ENCODE measurements at places on chromosomes 12 and 14. TPM values are rescaled to one million over a fixed set of nuclear protein-coding genes. Genes with fewer than 3 reads are reported as not detected.

Gene ST8SIA1
- 3.6 TPM for total RNA-seq

DNA sequence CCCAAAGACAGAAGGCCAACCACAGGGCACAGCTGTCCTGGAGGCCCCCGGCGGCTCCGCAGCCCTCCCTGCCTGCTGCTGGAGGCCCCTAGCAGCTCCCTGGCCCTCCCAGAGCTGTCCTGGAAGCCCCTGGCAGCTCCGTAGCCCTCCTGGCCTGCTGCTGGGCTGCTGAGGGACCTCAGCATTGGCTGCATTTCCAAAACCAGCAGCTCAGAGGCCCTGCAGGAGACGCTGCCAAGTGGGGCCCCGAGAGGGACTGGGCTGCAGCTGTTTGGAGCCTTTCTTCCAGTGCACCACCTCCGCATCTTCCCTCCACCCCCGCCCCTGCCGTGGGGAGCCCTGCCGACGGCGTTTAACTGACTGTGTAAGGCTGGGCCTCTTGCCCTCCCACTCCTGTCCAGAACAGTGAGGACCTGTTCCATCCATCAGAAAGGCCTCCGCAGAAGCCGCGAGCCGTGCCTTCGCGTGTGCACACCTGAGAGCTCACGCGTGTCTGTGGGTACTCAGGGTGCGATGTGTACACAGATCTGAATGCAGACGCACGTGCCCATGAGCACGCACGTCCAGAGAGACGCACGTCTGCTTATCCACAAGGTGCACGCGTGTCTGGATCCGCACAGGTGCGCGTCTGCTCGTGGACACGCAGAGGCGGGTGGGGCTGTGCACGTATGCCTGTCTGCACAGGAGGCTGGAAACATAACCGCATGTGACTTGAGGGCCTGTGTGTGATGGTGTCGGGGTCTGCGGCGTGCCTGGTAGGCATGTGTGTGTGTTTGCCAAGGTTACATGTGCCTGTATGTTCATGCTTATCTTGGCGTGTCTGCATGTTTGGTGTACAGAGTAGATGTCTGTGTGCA lies 57.0 kb upstream of the FBRSL1 start:
- no peak overlapping the region for H3K4me3 ChIP-seq
- H3K27me3 ChIP-seq, result peaks cover 2% of the 10 kb centered on the region
- DNase-seq, result no peak
- H3K4me1 ChIP-seq, result no peaks in the 10 kb centered on the region

Gene CEP128
- 8.4 TPM for total RNA-seq

Gene CLEC2B
- 10.5 TPM for total RNA-seq

Gene FGD6
- total RNA-seq, result 8.9 TPM

DNA sequence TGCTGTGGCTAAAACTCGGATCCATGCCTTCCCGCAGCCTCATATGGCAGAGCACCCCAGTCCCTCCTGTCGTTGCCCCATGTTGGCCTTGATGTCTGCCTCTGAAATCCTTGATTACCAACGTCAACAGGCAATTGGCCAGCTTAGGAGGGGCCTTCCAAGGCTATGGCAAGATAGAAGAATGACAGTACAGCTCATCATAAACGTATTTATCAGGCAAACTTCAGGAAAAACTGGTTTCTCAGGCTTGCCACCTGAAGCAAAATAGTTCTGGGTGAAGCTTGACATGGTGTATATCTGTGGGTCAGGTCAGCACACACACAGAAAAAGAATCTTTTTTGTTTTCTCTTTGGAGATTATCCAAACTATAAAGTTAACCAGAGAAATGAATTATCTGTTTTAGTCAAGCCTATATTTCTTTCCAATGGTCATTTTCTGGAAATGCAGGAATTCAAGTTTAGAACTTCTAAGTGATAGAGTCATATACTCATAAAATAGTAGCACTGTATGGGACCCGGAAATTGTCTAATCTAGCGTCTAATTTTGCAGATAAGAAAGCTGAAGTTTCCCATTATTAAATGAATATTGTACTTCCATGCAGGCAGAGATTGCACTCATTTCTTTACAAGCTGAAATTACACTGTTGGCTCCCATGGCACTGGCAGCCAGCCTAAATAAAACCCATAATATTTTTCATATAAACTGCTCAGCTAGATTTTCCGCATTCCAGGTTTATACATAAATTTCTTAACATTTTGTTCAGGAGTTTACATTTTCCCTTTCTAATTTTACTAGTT lies 24.4 kb upstream of the DUSP16 start:
- H3K27me3 ChIP-seq, result no peaks in the 10 kb centered on the region
- H3K27ac ChIP-seq, result no peak overlapping the region
- H3K4me1 ChIP-seq, result no peaks in the 10 kb centered on the region

GRCh38 chr12:132377147-132377546 lies 47.8 kb upstream of the GALNT9 start:
- H3K27me3 ChIP-seq, result no peaks in the 10 kb centered on the region
- no peaks in the 10 kb centered on the region for H3K36me3 ChIP-seq
- DNase-seq, result no peak
- no peaks in the 10 kb centered on the region for H3K4me1 ChIP-seq

DNA sequence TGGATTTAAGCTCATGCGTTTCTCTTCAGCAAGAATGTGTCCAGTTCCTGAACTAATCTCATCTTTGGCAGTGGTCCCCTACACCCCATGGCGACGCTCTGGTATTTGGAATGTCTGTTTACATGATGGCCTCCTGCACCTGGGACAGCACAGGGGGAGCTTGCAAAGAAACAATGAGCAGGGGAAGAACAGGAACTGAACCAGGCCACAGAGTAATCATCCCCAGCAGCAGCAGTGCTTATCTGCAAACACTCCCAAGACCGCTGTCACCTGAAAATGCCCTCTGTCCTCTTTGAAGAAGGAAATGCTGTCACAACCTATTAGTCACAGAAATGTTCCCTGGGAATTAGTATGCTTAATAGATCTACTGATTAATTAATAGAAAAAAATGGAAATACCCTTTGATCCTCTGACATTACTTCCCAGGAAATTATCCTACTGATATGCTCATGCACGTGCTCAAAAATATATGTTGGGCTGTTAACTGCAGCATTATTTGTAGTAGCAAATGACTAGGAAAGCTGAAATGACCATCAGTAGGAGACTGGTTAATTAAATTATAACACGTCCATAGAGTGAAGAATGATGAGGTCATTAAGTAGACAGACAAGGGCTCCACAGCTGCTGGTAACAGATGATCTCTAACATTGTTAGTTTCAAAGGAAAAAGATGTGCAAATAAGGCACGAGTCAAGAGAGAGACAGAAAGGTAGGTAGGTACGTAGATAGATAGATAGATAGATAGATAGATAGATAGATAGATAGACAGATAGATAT lies 279.3 kb upstream of the FLRT2 start:
- no peaks in the 10 kb centered on the region for H3K36me3 ChIP-seq
- H3K27me3 ChIP-seq, result no peaks in the 10 kb centered on the region
- DNase-seq, result no peak
- H3K27ac ChIP-seq, result no peak overlapping the region
- H3K4me1 ChIP-seq, result no peaks in the 10 kb centered on the region
- no peak overlapping the region for H3K4me3 ChIP-seq

DNA sequence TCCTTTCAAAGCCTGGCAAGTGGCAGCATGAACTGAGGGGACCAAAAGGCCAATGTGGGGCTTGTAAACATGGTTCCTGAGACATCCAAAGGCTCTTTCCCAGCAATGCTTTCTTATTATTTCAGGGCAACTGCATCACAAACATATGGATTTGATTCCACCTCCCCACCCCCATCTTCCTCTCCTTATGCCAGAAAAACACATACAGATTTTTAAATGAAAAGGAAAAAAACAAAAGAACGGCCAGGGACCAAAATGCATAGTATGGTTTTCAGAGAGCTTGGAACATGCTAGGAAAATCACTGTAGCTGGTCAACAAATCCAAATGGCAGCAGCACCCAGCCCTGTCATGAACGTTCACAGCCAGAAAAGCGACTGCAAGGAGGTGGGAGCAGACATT lies 167.6 kb downstream of the ANO2 start:
- no peak for DNase-seq
- H3K27ac ChIP-seq, result no peak overlapping the region
- no peaks in the 10 kb centered on the region for H3K4me1 ChIP-seq
- H3K4me3 ChIP-seq, result no peak overlapping the region

- H3K36me3 ChIP-seq, result no peaks in the 10 kb centered on the region
- H3K4me3 ChIP-seq, result no peak overlapping the region
- DNase-seq, result no peak
- H3K27ac ChIP-seq, result no peak overlapping the region
Observed at GRCh38 chr12:10293570-10294227, 14.0 kb upstream of the KLRD1 start.

GRCh38 chr12:10967409-10967808 lies 19.3 kb downstream of the TAS2R50 start:
- no peak overlapping the region for H3K27ac ChIP-seq
- no peaks in the 10 kb centered on the region for H3K27me3 ChIP-seq
- no peak for DNase-seq
- H3K4me3 ChIP-seq, result no peak overlapping the region
- H3K36me3 ChIP-seq, result no peaks in the 10 kb centered on the region
- H3K4me1 ChIP-seq, result peaks cover 2% of the 10 kb centered on the region

DNA sequence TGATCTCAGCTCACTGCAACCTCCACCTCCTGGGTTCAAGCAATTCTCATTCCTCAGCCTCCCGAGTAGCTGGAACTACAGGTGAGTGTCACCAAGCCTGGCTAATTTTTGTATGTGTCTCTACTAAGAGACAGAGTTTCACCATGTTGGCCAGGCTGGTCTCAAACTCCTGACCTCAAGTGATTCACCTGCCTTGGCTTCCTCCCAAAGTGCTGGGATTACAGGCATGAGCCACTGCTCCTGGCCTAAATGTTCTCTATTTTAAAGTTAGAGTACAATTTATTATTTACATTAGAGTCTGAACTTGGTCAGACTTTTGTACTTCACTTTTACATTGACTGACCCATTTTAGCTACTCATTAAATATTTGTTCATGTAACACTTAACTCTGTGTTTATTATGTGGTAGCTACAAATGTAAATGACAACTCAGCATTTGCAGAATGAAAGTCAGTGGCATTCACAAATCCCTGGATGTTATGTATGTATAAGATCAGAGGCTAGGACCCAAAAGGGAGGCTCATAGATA lies 409.6 kb downstream of the APAF1 start:
- DNase-seq, result no peak
- H3K4me1 ChIP-seq, result no peaks in the 10 kb centered on the region
- no peak overlapping the region for H3K27ac ChIP-seq
- no peaks in the 10 kb centered on the region for H3K36me3 ChIP-seq
